ENCODE measurements at places on chromosomes 7 and 10.
A peak's percentile ranks its signal among the peaks of the same experiment; 100 is the strongest.

DNA sequence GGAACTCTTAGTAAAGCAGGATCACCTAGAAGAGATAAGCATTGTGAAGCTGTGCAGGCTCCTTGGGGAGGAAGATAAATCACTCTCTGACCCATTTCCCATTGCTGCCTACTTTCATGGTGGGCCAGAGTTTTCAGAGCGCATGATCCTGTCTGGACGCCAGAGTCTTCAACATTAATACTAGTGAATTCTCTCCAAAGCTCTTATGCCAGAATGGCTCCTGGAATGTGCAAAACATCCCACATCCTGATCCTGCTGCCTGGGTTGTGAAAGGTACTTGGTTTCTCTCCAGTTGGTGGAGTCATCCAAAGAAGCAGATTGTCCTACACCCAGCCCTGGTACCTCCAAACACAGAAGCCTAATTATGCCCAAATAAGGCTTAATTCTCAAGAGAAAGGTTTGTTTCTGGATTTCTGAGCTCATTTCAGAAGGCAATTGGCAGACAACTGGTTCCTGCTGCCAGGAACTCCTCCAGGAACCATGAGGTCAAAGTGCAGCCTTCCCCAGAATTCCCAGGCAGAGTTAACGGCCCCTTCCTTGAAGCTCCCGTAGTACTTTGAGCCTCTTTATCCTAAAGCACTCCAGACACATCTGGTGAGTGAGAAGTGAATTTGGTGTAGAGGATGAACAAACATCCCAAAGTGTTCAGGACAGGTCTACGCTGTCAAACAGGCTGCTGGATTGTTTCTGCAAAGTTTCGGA lies 495.2 kb downstream of the PLXNA4 start:
- DNase-seq: no peak

DNA sequence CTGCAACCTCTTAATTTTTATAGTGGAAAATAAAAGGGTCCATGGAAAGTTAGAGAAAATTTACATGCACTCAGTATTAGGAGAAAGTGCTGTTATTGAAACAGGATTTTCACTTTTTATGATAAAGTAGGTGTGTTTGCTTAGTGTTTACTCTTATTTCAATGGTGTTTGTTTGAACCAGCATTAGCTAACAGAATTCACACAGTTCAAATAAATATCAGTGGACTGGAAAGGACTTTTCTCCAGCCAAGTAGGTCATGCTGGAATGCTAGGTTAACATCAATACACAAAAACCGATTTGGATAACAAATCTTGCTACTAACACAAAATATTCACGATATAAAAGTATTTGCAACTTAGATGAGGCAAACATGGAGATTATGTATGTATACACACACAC lies 49.4 kb upstream of the BET1 start:
- no peak for DNase-seq

DNA sequence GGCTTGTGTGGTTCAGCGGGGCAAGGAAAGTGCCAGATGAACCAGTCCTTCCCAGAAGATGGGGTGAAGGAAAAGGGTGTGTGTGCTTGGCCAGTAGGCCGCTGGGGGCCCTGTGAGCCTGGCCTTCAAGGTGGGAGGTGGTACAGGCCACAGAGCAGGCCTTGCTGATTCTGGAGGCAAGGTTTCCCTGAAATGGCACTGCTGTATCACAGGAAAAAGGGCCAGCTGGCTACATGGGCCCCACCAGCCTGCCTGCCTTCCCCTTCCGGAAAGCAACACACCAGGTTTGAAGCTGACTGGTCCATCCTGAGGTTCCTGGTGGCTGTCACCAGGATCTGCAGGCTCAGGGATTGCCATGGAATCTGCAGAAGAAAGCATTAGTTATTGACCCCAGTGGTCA lies 12.5 kb downstream of the MMRN2 start:
- no peak for DNase-seq

- no peak for DNase-seq
These were observed 85.4 kb upstream of the GSDME start for GRCh38 chr7:24842449-24843241.

DNA sequence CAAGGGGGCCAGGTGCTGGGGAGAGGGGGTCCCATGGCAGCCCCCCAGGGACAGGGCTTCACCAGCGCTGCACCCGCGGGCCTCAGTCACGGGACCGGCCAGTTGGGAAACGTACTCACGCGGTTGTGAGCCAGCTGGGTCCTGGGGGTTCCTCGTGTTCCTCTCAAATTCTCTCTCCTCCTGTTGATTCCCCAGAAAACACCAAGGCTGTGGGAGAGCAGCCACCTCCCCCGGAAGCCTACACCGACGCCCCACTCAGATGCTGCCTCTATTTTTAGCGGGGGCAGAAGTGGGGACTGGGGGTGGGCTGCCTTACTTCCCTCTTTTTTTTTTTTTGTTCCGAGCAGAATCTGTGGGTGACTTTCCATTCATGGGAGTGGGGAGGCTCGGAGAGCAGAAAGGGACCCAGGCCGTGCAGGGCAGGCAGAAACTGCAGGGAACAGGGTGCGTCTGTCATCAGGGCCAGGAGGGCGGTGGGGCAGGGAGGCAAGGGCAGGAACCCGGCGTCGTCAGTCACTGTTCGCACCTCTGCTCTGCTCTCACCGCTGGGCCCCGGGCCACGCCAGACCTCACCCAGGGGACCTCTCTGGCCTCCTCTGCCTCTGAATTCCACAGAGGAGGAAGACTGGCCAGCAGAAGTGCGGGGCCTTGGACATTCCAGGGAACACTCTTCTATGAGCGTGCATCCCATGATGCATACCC lies 63.1 kb downstream of the CARD11 start:
- no peak for DNase-seq

DNA sequence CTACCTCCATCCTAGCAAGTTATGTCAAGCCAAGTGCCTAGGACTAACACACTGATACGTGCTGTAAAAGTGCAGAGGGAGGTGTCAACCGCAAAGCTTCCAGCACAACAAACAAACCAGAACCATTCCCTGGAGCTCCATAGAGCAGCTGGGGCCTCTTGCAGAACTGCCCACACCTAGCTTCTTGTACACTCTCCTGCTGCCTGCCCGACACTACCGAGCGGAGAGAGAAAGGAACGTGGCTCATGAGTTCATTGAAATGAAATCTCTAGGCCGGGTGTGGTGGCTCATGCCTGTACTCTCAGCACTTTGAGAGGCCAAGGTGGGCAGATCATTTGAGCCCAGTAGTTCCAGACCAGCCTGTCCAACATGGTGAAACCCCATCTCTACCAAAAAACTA lies 73.5 kb downstream of the MKI67 start:
- DNase-seq: no peak

DNA sequence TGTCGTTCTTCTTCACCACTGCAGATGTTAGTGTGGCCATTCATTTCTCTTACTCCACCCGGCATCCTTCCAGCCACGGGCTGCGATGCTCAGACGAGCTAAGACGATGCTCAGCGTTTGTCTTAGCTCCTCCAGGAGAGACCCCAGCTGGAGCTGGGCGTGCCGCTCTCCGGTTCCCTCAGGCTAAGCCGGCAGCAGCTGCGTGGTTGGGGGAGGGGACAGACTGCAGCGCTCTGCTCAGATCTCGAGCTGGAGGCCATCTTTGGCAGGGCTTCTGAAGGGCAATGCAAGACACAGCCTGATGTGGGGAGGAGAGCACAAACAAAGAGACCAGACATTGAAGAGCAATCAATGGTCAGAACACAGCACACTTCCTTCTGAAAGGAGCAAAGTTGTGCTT lies 4.8 kb downstream of the INA start:
- no peak for DNase-seq

- DNase-seq: peak; percentile 1
These were observed 67.4 kb downstream of the HHEX start for GRCh38 chr10:92757066-92757710.

GRCh38 chr10:61751599-61751998 lies 88.9 kb downstream of the CABCOCO1 start:
- DNase-seq: no peak

Data from activated CD8-positive, alpha-beta memory T cell treated with anti-CD3 and anti-CD28 coated beads for 1 hour (primary cell).